ENCODE measurements at places on chromosomes 11 and 22.

DNA sequence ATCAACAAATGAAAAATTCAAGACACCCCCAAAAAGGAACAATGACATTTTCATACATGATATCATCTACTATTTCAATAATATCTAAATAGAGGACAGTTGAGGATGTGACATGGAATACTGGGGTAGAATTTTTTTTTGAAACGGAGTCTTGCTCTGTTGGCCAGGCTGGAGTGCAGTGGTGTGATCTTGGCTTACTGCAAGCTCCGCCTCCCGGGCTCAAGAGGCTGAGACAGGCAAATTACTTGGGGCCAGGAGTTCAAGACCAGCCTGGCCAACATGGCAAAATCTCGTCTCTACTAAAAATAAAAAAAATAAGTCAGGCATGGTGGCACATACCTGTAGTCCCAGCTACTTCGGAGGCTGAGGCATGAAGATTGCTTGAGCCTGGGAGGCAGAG is 41.4 kb downstream of the LRRC74B start:
- no peak for DNase-seq

DNA sequence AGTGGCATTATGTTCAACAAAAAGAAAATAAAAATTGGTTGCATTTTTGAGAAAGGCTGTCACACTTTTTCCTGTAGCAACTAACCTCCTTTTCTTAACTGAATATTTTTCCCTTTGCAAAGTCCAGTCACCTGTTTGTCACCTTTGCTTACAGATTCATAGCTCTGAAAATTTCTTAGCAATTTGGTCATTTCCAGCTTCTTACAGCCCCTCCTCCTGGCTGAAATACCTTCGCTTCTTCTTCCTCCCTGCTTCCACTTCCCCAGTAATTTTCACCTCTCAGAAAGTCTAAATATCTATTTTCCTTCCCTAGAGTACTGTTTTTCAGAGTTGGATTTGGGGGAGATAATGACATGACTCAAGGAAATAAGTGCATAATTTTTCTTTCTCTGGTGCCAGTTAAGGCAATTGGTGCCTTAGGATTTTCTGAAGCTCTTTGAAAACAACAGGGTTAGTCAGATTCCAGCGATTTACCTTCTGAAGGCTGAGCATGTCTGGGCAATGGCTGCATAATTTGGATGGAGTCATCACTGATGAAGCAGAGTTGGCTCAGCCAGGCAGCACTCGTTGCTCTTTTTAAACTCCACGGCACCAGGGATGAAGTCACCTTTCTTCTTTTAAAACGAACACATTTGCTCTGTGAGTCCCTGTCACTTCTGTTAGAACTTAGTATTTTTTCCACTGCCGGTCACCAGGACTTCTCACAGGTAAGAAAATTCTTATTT is 62.1 kb upstream of the AMOTL1 start:
- no peak for DNase-seq

GRCh38 chr22:34879001-34879400 is 187.0 kb upstream of the ISX start:
- DNase-seq: no peak

DNA sequence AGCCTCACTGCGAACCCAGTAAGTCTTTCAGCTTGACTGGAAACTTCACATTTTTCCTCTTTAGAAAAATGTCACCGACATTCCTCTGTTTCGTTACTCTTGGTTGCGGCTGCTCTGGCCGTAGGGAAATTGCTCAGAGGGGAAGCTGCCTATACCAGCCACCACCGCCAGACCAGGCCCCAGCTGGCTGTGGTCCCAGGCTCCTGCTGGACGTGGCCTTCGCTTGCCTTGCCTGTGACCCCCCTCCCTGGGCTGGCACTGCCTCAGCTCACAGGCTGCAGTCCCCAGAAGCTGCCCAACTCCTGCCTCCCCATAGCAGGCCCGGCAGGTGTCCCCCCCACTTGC is 197.8 kb downstream of the MN1 start:
- DNase-seq: no peak

Data from CD4-positive, alpha-beta T cell treated with Interleukin-4 for 1 hour (primary cell).